ENCODE measurements at places on chromosomes 12 and 14.

DNA sequence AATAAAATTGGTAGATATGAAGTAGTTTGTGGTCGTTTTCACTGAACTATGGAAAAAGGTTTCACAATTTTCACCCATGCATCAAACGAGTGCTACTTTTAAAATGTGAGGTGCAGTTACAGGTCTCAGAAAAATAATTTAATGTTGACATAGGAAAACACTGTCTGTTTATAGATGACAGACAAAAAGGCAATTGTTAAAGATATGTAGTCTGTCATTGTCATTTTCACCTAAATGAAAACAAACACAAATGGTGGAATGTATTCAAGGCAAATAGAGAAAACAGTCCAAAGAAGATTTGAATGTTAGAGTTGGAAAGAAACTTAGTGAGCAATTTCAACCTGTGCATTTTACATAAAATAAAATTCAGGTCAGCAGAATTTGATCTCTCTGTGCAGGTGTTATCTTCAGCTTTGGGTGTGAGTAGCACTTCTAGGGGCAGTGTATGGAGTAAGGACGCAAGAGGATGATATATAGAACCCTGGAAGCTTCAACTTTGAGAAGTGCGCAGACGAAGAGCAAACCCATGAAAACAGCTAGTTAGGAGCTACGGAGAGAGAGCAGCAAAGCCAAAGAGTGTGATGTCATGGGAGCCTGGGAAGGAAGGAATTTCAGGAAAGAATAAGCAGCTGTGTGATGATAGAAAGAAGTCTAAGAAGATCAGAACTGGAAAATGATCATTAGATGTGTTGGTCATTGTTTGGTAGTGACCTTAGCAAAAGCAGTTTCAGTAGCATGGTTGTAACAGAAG, 6.2 kb downstream of the RERG start:
- no peak for DNase-seq

DNA sequence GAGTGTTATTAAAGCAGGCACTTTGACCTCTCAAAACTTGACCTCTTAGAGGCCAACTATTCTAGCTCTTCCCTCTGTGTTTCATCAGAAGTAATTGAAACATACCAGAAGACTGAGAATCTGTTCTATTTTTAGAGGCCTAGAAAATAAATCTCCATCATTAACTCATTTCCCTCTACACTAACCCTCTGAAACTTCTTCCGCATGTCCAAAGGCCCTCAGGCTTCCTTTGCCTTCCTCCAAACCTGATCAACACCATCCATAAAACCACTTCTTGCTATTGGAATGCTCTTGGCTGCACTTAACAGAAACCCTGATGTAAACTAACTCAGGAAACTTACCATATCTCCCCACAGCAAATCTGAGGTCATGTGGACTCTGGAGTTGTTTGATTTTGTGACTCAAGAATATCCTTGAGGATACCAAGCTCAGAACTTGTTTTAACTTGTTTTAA, 196.4 kb downstream of the RPAP3 start:
- no peak for DNase-seq

- DNase-seq, result no peak
Measured at GRCh38 chr14:46861753-46862152, 210.2 kb upstream of the RPL10L start.

- no peak for DNase-seq
Measured at GRCh38 chr12:20345866-20346265, 22.5 kb upstream of the PDE3A start.

DNA sequence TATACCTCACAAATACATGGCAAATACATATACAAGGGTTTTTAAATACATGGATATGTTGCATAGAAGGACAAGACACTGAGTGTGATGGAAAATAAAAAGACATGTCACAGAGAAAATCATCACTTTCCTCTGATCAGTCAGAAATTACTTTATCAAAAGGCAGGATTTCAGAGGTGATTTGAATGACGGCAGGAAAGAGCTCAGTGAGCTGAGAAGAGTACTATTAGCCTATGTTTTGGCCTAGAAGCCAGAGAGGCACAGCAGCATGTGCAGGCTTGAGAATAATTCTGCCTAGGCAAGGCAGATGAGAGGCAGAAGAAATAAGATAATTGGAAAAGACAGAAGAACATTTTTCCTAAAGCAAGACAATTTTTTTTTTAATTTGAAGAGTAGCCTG, 94.9 kb downstream of the BCAT1 start:
- DNase-seq, result no peak

DNA sequence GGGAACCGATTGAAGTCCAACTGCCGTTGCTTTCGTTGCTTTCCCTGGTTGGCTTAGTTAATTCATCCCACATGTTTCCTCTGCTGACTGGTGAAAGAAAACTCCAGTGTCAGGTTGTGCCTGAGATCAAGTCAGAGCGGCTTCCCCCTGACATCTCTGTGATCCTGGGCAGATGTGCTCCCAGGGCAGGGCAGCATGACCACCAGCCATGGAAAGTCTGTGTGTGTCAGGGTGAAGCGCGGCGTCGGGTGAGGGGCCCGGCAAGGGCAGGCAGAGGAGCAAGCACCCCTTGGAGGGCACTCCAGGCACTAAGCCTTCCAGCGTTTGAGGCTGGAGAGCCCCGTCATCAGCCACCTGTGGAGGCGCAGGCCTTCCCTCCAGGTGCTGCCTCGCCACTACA, 54.5 kb upstream of the IGF1 start:
- DNase-seq, result no peak

GRCh38 chr12:70876952-70877351, 43.6 kb downstream of the PTPRR start:
- no peak for DNase-seq

- DNase-seq, result no peak
Measured at GRCh38 chr12:90987101-90987500, 17.7 kb downstream of the EPYC start.

- DNase-seq, result no peak
Measured at GRCh38 chr12:11821386-11822080, 172.1 kb downstream of the ETV6 start.

DNA sequence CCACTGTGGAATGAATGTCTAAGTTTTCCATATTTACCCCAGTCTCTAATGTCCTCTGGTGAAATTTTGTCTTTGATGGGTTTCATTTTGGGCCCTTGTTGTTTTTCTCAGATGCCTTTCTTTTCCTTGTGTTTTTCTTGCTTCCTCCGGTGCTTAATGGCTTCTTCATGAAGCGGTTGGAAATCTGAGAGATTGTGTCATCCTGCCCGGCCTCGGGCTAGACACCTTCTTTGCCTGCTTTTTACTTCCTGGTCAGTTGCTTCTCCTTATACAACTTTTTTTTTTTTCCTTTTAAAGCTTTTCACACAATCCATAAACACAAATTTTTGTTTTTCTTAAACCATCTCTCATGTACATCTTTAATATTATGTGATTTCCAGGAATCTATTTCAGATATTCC, 7.1 kb downstream of the ETV6 start:
- no peak for DNase-seq

DNA sequence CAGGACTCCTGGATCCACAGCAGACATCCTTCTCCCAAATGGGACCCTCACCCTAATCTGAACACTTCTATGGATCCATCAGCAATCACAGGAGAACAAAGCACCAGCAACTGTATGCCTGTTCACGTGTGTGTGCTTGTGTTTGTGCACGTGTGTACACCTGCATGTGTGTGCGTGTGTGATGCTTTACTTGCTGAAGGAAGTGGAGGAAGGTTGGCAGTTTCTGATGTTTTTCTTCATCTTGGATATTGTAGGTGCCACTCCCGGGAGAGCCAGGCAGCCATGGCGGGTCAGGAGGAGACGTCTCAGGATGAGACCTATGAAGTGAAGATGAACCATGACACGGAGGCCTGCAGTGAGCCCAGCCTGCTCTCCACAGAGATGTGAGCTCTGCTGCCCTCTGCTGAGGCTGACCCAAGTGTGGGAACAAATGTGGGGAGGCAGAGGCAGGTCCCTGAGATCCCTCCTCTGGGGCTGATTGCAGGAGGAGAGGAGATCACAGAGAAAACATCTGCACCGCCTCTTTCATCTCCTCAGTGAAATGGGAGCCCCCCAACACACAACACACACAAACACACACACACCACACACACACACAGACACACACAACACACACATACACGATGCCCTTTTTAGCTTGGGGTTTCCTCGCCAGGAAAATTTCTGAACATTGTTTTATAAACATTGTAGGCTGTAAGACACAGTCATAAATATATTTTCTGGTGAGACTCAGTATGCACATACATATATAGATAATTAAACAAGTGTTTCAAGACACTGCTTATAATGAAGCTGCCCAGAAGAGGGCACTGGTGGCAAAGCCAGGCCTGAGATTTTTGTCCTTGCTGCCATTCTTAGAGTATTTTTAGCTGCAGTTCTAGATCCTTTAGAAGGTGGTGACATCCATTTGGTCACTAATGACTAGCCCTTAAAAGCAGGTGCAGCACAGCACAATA, 112.2 kb upstream of the FKBP4 start:
- peak; percentile 76 for DNase-seq

- DNase-seq, result no peak
Measured at GRCh38 chr12:95808146-95808545, 17.6 kb upstream of the NTN4 start.

- peak; percentile 35 for DNase-seq
Measured at GRCh38 chr12:92928421-92928961, 604 bp downstream of the EEA1 start.

DNA sequence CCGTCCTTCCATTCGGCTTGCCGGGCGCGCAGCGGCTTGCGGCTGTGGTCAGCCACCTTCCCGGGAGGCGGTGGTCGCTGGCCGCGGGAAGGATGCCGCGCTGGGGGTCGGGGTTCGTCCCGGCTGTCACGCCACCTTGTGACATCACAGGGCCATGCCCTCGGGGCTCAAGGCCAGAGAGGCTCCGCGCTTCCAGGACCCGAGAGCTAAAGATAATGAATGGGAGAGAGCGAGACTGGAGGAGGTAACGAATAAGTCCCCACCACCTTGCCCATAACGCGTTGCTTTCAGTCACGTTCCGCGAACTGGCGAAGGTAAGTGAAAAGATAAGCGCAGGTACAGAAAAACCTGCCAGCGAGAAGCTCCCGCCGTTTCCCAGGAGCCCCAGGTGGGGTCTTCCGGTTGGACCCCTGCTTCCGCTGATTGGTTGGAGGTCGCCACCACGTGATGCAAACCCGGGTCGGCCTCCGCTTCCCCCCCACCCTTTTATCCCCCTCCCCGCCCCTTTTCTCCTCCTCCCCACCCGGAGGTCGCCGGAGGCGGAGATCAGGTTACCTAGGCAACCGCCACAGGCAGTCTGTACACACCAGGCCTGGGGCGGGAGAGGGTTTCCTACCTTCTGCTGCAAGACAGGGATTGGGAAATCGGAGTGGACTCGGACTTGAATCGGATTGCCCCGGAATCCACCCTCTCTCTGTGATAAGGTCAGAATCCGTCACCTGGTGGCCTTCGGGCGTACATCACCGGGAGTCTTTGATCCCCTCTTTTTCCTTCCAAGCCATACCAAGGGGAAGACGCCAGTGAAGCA, at the start of gene LRRC9:
Gene LRRC9 (plus strand): TSS at position 575 of the 808 bp plus-strand sequence.
- peak; percentile 98 for DNase-seq

- DNase-seq, result no peak
Measured at GRCh38 chr14:74829251-74829650, 46.7 kb downstream of the PROX2 start.

DNA sequence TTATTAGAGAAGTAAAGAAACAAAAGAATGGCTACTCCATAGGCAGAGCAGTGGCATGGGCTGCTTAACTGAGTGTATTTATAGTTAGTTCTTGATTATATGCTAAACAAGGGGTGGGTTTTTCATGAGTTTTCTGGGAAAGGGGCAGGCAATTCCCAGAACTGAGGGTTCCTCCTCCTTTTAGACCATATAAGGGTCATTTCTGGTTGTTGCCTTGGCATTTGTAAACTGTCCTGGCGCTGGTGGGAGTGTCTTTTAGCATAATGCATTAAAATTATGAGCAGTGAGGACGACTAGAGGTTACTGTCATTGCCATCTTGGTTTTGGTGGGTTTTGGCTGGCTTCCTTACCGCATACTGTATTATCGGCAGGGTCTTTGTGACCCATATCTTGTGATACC, 40.1 kb downstream of the CCDC60 start:
- DNase-seq, result no peak

DNA sequence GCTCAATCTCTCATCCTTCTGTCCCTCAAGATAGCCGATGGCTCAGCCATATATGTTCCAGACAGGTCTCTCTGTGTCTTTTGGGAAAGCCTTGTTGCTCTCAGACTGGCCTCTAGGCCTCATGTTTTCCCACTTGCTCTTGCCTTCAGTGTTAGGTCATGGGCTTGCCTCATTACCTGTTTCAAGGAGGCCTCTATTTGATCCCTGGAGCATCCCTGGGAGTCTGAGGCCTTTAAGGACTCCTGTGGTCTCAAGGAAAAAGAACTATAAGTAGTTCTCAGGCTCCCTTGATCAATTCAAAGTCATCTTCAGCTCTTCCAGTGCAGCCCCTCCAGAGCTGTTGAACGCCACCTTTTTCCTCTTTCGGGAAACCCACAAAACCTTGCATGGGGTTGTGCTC, 47.9 kb downstream of the NTF3 start:
- DNase-seq, result no peak

- no peak for DNase-seq
Measured at GRCh38 chr12:15222219-15222618, 1.0 kb upstream of the RERG start.

DNA sequence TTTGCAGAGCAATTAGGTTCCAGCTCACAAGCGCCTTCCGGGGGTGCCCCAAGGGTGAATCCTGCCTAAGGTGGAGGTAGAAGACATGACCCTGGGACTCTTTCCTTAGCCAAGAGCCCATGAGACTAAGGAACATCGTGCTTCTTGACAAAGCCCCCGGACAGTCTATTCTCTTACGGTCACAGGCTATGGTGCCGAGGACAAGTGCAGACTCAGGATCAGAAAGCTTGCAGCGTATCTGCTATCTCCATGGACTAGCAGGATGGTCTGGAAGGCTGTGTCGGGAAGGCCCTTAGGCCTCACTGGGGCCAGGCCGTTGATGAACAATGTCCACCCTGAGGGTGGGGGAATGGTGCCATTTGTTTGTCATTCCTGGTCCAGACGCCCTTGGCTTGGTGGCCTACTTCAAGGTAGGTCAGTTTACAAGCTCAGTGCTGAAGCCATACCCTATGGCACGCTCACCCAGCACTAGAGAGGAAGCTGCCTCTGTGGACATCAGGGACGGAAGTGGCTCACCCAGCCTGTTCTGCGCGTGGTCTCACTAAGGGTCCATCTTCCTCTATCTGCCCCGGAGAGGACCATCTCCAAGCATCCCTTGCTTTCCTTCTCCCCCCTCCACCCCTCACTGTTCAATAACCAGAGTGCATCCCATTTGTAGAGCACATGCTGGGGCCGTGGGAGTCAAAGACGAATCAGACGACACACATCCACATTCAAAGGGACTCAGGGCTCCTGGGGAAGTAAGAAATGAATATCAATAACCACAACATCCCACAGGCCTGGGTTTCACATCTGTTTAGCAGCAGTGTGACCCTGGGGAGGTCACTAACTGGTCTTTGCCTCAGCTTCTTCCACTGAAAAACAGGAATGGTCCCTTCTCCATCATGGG, 45.0 kb upstream of the IQSEC3 start:
- DNase-seq, result no peak

GRCh38 chr12:53399896-53400295, 19.9 kb downstream of the SP1 start:
- no peak for DNase-seq

Data from NCI-H2171 treated with DMSO at 0.1 percent for 48 hours (cell line).